ENCODE measurements at places on chromosomes 4 and X.

DNA sequence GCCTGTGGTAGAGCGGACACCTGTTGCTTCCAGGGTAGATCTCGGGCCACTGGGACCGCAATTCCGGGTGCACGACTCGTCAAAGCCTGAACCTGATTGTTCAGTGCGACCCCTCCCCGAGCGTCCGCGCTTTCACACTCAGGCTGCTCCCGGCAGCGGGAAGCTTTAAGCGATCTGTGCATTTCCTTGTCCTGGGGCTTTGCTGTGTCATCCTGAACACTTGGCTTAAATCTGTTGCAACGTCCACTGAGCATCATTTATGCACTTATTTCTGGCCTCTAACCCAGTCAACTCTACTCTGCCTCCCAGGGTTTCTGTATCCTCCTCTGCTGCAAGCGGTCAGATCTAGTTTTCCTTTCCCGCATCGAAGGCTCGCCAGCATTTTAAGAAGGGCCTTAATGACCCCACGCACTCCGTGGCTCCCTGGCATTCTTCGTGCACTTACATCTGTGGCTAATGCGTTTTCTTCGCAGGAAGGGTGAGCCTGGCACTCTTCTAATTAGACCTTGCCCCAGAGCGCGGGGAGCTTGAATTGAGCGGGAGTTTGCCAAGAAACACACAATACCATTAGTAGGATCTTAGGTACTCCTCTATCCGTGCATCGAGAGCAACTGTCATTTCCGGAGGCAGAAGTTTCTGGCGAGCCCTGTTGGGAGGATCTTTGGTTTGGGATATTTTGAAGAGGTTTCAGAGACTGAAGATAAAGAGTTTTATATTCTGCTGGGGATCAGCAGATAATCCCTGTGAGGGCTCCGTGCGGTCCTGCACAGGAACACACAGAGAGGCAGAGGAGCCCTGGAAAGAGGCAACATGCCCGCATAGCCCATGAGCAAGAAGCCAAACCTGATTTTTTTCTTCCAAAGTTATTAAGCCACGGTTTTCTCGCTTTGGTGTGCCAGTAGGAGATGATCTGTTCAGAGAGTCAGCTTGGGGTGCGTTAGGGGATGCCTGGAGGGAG, 654 bp upstream of the DDIT4L start:
- DNase-seq: no peak

DNA sequence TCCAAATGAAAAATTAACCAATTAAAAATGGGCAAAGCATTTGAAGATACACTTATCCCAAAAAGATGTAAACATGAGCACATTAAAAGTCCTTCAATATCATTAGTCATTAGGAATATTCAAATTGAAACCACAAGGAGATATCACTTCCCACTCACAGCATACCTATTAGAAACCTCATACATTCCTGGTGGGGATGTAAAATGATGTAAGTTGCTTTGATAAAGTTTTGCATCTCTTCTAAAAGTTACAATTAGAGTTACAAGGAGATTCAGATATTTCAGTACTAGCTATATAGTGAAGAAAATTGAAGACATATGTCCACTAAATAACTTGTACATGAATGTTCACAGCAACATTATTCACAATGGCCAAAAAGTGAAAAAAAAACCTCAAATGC, 1109.3 kb upstream of the LCORL start:
- no peak for DNase-seq

GRCh38 chr4:11631416-11631815, 202.7 kb upstream of the HS3ST1 start:
- DNase-seq: no peak

DNA sequence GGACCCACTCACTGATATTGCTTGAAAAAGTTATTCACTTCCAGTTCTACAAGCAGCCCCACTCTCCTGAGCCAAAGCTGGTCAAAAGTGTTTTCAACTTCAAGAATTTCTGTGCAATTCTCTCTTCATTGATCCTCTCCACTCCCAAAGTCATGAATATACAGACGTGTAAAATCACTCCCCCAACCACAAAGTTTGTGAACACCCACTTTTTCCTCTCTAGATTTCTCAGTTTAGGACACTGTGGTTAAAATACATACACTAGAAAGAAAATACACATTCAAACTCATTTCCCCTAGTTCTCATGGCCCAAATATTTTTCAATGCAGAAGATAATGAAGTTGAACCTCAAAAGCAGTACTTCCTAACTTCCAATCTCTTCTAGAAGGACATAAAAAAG, 116.3 kb downstream of the MSN start:
- DNase-seq: no peak

DNA sequence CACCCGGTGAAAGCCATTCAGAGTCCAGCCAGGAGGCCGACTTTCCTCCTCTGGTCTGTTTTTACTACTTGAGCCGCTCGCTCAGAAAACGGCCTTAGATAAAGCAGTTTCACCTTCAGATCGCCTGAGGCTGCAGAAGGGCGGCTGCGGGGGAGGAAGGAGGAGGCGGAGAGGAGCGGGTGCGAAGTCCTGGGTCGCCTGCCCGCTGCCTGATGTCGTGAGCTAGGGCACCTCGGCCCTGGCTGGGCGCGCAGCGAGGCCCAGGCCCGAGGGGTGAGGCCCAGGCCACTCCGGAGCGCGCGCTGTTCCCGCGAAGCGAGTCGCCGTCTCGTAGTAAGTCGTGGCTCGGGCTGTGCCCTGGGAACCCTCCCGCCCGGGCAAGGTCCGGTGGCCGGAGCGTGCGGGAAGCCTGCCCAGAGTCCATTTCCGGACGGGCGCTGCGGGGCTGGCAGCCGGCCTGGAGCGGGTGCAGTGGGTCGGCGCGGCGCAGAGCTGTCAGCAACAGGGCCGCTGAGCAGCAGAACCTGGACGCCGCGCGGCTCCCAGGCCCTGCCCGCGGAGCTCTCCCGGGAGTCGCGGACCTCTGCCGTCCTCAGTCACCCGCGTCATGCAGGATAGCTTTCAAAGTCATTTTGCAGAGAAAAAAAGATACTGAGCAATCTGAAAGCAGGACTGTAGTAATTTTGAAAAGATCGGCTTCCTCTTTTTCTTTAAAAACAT, 18.6 kb downstream of the TRIM2 start:
- peak; percentile 8 for DNase-seq

GRCh38 chrX:12721042-12721441, 70.2 kb upstream of the PRPS2 start:
- no peak for DNase-seq

GRCh38 chrX:19789376-19789775, 98.0 kb downstream of the SH3KBP1 start:
- DNase-seq: no peak

GRCh38 chrX:107628662-107629539, 591 bp downstream of the PRPS1 start:
- DNase-seq: peak; percentile 45

GRCh38 chrX:56564921-56565840, 1.8 kb downstream of the UBQLN2 start:
- DNase-seq: no peak

DNA sequence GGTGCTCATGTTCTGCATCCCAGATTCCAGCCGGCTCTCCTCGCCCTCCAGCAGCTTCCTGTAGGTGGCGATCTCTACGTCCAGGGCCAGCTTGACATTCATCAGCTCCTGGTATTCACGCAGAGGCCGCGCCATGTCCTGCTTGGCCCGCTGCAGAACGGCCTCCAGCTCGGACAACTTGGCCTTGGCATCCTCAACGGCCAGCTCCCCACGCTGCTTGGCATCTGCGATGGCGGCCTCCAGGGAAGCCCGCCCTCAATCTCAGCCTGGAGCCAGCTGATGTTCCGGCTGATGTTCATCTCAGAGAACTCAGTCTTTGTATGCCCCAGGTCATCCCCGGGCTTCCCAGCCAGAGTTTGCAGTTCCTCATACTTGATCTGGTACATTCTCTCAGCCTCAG, 431.8 kb upstream of the DIPK2B start:
- no peak for DNase-seq

- DNase-seq: no peak
These were observed 58.8 kb upstream of the ATP6AP2 start for GRCh38 chrX:40521868-40522450.

DNA sequence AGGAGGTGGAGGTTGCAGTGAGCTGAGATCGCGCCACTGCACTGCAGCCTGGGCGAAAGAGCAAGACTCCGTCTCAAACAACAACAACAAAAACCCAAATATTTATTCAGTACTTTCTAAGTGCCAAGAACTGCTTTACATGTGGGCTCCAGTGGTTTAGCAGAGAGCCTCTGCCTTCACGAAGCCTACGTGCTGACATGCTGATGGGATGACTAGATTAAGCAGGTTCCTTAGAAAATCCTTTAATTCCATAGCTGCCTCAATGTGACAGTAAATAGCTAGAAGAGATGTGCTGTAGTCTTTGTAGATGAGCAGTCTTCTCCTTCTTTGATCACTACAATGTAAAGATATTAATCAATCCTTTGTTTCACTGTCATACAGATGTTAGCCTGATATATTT, 49.6 kb downstream of the TAPT1 start:
- DNase-seq: no peak

DNA sequence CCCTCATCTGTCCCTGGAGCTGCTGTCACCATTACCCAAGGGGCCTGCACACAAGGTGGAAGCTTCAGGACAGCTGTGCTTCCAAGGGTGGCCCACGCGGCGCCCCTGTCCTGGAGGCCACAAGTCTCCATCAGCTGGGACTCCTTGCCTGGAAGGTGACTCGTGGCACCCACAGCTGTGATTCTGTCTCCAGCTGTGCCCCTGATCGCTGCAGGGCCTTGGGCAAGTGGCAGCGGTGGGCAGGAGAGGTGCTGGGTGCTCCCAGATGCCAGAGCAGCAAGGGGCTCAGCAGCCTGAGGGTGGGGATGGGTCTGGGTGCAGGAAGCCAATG, 9.0 kb upstream of the DUSP9 start:
- no peak for DNase-seq

DNA sequence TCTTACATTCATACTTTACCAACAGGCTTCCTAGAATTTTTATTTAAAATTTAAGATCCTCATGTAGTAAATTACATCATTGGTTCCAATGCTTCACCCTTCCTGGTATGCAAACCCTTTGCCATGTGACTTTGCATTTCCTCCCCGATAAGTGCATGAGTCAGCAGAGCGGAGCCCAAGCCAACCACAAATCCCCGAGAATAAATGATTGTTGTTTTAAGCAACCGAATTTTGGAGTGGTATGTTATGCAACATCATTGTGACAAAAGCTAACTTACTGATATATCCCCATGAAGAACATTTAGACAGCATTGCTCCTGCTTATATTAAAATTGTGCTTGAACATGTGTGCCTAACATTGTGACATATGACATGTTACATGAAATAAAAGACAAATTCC, 199.4 kb upstream of the DDX53 start:
- no peak for DNase-seq

- DNase-seq: no peak
These were observed 734.3 kb downstream of the STIM2 start for GRCh38 chr4:27594922-27595321.
